AG08396 (cell line): ENCODE measurements at places on chromosomes 2 and 18.

DNA sequence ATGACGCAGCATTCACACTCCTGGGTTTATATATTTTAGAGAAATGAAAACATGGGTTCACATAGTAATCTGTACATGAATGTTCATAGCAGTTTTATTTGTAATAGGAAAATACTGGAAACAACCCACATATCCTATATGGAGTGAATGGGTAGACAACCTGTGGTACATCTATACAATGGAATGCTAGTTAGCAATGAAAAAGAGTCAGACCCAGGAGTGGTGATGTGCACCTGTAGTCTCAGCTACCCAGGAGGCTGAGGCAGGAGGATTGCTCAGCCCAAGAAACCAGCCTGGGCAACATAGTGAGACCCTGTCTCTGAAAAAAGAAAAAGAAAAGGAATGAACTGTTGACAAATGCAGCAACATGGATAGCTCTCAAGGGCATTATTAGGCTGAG, 25.9 kb downstream of the AFTPH start:
- DNase-seq = no peak

GRCh38 chr18:13309031-13309747, 90.6 kb downstream of the LDLRAD4 start:
- DNase-seq = no peak

DNA sequence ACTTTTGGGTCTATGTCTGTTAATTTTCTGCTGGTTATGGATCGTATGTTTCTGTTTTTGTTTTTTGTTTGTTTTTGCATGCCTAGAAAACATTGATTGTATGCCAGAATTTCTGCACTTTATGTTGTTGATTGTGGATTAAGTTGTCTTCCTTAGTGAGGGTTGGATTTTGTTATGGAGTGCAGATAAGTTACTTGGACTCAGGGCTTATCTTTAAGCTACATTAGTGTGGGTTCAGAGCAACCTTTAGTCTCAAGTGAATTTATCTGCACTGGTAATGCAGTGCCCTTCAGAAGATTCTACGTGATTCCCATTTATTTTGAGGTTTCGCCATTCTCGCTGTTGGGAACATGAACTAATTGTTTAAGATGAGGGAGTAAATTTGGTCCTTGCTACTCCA, 32.9 kb downstream of the UBR3 start:
- DNase-seq = no peak

- no peak for DNase-seq
These were observed 1025.3 kb upstream of the NXPH2 start for GRCh38 chr2:139805441-139805840.
